Keratinocyte (primary cell): ENCODE measurements at places on chromosomes 3 and 15.

- DNase-seq = no peak
Observed at GRCh38 chr3:38603731-38604131, 45.8 kb downstream of the SCN5A start.

- DNase-seq = no peak
Observed at GRCh38 chr15:38611228-38611627, 46.6 kb upstream of the RASGRP1 start.

- no peak for DNase-seq
Observed at GRCh38 chr3:177855021-177855420, 657.7 kb upstream of the TBL1XR1 start.

GRCh38 chr3:89171687-89172545 lies 64.5 kb downstream of the EPHA3 start:
- no peak for DNase-seq

DNA sequence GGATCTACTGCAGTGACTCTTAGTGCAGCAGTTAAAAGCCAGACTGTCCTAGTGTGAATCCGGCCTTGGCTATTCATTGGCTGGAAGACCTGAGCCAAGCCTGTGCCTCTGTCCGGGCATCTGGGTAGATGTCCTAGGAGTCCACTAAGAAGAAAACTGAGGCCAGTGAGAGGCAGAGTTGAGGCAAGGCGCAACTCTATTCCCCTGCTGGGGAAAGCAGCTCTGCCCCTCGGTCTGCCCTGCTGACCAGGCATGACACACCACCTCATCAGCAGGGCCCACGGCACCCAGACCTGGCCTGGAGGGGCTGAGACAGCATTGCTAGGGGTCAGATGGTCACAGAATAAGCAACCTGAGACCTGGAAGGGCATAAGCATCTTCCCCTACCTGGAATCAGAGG lies 46.7 kb upstream of the ABHD2 start:
- DNase-seq = no peak

GRCh38 chr3:177150970-177151627 lies 46.2 kb downstream of the TBL1XR1 start:
- no peak for DNase-seq

- DNase-seq = no peak
Observed at GRCh38 chr3:141505166-141505565, 18.3 kb downstream of the RASA2 start.

GRCh38 chr3:48268381-48268935 lies 27.6 kb downstream of the ZNF589 start:
- peak; percentile 95 for DNase-seq

DNA sequence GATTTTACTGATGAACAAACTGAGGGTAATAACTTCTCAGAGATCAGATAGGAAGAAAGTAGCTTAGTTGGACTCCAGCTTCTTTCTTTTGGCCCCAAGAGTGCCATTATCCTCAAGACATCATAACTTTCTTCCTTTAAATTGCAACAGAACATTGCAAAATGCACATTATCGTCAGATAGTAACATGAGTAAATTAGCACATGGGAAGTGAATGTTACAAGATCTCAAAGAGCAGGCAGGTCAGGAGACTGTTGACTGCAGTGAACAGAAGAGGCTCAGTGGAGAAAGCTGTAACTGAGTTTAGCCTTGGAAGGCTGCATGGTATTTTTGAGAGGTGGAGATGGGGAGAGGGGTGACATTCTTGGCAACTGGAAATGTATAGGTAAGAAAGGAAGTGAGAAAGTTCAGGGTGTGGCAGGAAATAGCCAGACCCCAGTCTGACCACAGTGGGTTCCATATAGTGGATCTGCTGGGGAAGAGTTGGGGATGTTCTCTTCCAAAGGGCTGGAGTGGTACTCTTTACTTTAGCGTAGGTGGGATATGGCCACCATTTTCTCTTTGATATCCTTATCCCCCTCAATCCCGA lies 307.7 kb downstream of the RPLP1 start:
- no peak for DNase-seq

DNA sequence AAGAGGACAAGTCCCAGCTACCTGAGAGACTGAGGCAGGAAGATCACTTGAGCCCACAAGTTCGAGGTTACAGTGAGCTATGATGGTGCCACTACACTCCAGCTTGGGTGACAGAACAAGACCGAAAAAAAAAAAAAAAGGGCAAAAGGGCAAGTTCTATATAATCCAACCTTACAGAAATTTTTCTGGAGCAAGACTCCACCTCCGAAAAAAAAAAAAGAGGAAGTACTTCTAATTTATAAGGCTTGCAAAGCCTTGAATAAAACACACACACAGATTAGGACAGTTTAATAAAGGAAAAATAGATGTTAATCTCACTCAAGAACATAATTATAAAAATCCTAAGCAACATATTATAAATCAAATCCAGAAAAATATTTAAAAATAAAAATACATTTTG lies 14.4 kb upstream of the XYLB start:
- DNase-seq = no peak

DNA sequence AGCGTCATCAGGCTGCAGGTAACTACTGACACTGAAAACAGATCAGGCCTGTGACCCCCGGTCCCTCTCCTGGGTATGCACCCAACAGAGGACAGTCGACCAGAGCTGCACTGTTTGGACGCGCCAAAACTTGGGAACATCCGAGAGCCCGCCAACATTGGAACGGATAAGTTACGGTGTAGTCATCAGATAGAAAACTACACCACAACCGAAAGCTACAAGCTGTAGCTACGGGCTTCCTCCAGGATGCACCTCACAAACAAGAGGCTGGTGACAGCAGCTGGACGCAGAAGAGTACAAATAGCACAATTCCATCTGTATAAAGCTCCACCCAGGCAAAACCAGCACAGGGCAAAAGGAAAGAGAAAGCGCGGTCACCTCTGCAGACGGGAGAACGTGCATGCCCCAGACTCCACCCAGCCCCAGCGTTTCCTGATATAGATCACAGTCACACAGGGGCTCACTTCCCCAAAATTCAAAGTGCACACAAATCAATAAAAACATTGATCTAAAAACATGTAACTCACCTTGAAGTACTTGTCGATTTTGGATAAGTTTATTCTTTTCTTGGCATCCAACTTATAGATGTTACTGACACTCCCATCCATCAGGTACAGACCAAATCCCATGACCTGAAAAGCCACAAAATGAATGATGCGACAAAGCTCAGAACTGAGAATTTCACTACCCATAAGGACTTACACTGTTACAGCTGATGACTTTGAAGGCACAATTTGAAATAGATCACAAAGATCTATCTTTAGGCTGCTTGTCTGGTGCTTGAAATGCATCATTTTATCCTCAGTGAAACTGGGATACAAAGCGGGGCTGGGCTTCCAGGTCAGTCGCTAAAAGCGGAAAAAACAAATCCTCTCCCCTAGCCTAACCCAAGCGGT lies 43.3 kb downstream of the CYFIP1 start:
- no peak for DNase-seq

GRCh38 chr3:19885468-19885867 lies 48.5 kb downstream of the EFHB start:
- DNase-seq = no peak

- no peak for DNase-seq
Observed at GRCh38 chr3:125589547-125590122, 5.7 kb downstream of the OSBPL11 start.

DNA sequence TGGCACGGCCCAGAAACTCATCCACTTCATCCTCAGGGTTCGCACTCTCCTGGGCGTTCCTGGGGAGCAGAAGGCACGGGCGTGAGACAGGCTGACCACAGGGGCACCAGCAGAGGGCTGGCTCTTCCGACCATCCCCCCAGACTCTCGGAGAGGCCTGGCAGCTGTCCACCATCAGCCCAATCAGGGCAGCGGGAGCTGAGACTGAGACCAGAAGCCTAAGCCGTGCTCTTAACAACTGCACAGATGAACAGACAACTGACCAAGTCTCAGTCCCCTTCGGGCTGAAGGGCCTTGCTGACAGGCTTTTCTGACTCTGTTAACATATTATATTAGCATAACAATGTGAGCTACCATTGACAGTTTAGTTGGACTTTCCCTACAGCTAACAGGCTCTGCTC lies 118.0 kb downstream of the SEC22A start:
- DNase-seq = no peak

GRCh38 chr3:124965413-124965812 lies 30.9 kb upstream of the MUC13 start:
- DNase-seq = no peak

DNA sequence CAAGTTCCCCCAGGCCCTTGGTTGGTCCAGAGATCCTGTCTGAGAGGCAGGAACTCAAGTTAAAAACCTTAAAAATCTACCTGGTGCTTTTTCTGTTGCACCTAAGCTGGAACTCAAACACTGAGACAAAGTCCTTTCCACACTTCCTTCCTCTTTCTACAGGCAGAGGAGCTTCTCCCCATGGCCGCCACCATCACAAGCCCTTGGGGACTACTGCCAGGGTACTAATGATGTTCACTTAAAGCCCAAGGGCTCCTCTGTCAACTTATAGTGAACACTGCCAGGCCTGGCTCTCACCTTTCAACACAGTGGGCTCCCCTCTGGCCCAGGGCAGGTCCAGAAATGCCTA lies 26.0 kb downstream of the TM4SF18 start:
- DNase-seq = no peak

GRCh38 chr3:195106418-195106906 lies 164.5 kb downstream of the XXYLT1 start:
- DNase-seq = no peak

GRCh38 chr3:108127301-108127988 lies 36.6 kb upstream of the CD47 start:
- DNase-seq = peak; percentile 53

DNA sequence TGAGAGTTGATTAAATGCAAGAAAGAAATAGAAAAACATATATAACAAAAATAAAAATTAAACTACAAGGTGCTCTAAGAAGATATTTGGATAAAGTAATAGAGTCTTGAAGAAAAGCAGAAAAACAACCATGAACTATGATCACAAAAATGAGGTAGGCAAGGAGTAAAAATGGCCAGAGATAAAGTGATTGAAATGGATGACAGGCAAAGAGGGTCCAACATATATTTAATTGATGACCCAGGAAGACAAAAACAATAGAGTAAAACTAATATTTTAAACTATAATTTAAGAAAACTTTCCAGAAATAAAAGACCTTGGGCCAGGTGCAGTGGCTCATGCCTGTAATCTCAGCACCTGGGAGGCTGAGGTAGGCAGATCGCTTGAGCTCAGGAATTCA lies 22.1 kb upstream of the WDR49 start:
- no peak for DNase-seq

DNA sequence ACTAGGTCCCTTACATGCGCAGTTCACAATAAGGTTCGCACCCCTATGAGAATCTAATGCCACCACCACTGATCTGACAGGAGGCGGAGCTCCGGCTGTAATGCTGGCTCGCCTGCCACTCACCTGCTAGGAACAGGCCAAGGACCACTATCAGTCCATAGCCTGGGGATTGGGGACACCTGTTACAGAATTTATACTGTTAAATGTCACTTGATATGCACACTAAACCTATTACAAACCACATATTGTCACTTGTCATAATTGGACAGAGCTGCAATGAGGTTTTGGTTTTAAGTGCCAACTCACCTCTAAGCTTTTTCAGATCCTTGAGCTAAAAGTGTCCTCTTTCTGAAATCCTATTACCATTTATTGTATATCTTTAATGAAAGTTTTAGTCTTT lies 507.9 kb upstream of the TPRG1 start:
- DNase-seq = no peak

DNA sequence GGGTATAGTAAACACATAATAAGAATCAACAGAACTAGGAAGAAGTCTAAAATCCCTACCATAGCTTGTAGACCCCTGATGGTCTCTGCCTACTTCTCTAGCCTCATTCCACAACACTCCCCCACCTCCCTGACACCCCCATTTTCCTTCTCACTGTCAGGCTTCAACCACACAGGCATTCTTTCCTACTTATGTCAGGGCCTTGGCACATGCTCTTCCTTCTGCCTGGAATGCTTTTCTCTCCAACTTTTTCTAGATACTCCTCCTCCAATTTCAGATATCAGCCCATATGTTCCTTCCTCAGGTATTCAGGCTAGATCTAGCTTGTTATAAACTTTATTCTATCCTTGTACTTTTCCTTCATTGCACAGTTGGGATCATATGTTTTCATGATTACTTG lies 106.0 kb upstream of the MRPL3 start:
- no peak for DNase-seq

GRCh38 chr15:98611808-98612207 lies 36.5 kb upstream of the IGF1R start:
- DNase-seq = no peak

DNA sequence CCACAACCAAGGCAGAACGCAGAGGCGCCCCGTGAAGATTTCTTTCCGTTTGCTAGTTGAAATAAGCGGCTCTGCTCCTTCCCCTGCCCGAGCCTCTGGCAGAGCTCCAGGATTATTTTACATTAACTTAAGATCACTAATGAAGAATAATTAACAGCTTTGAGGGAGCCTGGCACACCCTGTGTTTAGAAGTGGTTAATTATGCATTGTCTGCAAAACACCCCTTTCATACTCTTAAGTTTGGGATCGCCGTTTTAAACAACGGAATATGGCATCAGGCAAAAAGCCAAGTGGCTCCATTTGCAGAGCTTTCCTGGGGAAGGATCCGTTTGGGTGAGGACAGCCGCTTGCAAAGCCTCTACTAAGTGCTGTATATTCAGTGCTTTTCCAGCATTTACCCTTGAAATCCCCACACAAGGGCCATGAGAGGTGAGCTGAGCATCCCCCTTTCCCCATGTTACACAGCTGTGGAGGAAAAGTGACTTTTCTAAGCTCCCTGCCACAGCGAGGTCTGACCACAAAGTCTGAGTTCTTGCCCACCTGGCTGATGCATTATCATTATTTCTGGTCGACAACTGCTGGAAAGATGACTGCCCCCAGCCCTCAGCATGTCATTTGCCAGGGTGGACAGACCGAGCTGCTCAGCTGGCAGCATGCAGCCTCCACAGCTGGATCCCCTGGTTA lies 33.9 kb downstream of the IQSEC1 start:
- DNase-seq = no peak

DNA sequence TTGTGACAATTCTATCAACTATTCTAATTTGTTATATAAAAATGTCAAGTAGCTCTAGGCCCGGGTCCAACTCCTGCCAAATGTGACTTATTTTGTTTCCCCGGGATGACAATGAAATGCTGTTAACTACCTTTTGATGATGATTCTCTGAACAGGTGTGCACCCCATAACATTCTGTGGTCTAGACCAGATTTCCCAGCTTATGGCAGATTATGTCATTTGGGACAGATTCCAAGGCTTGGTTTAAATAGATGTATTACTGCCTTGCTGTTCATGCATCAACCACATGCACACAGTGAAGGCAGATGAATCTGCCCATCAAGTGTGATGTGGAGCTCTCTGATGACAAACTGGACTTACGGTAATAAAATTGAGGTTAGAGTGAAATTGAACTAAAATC lies 150.5 kb downstream of the MECOM start:
- no peak for DNase-seq
